ENCODE measurements at places on chromosomes 5 and 9.
A peak's percentile ranks its signal among the peaks of the same experiment; 100 is the strongest.

- DNase-seq, result no peak
Measured at GRCh38 chr5:6506611-6507010, 58.0 kb downstream of the UBE2QL1 start.

DNA sequence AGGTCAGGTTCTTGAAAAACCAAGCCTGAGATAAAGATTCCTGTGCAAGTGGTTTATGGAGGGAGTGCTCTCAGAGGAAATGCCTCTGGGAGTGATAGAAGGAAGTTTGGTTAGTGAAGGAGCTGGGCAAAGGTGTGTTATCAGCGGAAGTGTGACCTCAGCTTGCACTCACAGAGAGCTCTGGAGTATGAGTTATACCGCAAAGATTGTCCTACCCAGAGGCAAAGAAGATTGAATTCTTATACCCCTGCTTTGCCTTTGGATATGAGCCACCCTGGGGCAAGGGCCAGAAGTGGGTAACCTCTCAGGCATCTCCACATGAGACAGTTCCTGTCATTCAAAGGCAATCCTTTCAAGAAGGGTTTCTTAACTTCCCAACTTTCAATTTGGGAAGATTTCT, 145.6 kb downstream of the MUSK start:
- peak; percentile 16 for DNase-seq

GRCh38 chr9:96342571-96343245, 40.7 kb upstream of the HSD17B3 start:
- no peak for DNase-seq

DNA sequence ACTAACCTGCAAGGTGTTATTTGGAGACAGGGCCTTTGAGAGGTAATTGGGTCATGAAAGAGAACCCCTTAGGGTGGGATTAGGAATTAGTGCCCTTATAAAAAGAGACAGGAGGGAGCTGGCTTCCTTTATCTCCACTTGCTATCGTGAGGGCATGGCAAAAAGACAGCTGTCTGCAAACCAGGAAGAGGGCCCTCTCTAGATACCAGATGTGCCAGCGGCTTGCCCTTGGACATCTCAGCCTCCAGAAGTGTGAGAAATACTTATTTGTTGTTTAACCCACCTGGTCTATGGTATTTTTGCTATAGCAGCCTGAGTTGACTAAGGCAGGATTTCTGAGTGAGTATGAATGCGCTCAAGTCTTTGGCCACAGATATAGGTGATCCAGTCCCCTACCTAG, 978 bp upstream of the RGS14 start:
- no peak for DNase-seq

- no peak for DNase-seq
Measured at GRCh38 chr5:6222899-6223298, 155.4 kb downstream of the MED10 start.

DNA sequence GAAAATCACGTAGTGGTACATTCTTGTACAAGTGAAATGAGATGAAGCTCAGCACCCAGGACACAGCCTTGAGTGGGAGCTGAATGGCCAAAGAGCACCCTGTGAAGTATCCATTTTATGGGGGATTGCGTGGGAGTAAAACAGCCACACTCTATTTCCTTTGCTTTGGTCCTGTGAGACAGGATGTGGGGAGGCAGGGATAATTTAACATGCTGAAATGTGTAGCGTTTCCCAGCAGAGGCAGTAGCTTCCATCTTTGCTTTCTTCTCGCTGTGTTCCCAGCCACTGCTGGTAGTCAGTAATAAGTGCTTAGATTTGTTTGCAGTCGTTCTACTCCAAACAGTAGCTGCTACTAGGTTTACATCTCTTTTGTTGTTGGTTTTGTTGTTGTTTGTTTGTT, 4.4 kb downstream of the IL31RA start:
- DNase-seq, result no peak

DNA sequence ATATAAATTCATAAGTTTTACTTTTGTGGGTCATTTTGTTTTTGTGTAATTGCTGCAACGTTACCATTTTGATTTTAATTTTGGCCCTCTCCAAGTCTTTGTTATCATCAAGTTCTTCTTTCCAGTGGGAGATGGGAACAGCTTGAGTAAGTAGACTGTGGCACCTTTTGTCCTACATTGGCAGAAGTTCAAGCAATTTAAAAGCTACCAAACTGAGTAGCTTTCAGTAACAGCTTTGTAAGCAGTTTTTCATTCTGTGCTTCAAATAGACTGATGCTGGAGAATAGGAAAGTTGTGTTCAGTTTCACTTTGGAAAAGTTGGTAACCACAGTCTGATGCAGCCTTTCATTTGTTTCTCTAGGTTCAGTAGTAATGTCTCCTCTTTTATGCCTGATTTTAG, 47.8 kb upstream of the TMED7 start:
- DNase-seq, result no peak

DNA sequence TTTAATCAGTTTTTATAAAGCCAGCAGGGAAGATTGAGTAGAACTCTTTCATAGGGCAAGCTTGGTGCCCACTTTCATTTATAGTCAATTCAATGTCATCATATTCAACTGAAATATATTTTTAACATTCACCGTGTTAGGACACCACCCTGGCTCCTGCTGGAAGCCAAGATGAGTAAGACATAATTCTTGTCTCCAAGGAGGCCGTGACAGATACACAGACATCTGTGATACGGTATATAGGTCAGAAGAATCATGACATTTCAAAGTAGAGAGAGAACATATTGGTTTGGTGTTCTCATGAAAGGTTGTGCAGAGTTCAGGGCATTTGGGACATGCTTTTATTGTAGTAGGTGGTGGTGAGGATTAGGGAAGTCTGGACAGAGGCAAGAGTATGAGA, 120.1 kb downstream of the CMYA5 start:
- no peak for DNase-seq

DNA sequence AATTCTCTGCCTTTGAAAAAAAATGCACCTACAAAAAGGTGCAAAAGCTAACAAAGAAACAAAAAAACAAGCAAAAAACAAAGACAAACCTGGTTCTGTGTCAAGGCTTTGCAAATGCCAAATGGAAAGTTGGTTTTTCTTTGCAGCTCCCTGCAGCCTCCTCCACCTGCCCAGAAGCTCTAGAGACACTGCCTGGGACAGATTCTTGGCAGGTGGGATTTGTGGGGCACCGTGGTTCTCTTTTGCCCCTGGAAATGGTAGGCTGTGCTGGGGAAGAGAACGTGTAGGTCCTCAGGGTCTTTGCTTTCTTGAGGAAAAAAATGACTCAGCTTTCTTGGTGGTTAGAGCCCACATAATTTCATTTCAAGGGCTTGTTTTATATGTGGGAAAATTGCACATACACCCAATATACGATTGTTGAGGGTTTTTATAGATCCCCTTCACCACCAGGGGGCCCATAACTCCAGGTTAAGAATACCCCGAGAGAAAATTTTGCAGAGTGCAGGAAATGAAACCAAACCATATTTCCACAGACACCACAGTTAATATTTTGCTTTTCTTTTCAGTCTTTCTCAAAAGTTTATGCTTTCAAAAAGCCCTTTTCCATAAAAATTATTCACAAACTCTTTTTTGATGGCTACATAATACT, 58.7 kb downstream of the NXNL2 start:
- DNase-seq, result peak; percentile 73

DNA sequence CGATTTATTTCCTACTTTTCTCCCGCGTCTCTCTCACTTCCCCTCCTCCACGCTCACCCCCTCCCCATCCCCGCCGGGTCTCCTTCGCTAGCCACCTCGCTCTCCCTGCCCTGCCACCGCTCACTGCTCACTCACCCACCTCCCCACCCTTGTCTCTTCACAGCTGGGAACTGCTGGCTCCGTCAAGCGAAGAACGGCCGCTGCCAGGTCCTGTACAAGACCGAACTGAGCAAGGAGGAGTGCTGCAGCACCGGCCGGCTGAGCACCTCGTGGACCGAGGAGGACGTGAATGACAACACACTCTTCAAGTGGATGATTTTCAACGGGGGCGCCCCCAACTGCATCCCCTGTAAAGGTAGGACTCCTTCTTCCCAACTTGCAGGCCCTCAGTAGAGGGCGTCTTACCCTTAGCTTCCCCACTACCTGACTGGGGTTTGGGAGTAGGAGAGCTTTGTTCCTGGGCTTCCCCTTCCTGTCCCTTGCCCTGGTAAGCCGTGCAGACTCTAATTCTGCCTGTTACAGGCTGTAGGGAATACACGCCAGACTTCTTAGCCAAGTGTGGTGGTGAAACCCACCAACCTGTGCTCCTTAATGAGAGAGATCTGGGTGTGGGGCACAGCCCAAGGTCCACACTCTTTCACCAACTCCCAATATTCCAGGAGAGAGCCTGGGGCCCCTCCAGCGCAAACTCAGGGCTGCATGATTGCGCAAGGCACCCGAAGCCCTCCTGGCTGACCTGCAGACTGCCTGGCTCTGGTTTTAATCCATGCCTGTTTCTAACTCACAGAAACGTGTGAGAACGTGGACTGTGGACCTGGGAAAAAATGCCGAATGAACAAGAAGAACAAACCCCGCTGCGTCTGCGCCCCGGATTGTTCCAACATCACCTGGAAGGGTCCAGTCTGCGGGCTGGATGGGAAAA, 2.5 kb downstream of the FST start:
- no peak for DNase-seq

DNA sequence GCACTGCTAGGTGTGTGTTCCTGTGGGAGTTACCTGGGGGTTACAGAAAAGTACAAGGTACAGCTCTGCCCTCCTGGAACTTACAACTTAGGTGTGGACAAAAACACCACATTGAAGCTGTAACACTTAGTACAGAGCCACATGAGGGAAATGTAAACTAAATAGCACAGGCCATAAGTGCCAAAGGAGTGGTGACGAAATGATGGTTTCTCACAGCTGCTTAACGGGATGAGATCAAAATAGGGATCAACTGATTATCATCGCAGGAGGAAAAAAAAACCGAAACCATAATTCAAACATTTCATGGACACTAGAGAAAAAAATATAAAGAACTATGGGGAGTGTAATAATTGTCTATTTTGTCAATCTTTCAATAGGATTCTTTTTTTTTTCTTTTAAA, 5.9 kb downstream of the LIX1 start:
- DNase-seq, result no peak

DNA sequence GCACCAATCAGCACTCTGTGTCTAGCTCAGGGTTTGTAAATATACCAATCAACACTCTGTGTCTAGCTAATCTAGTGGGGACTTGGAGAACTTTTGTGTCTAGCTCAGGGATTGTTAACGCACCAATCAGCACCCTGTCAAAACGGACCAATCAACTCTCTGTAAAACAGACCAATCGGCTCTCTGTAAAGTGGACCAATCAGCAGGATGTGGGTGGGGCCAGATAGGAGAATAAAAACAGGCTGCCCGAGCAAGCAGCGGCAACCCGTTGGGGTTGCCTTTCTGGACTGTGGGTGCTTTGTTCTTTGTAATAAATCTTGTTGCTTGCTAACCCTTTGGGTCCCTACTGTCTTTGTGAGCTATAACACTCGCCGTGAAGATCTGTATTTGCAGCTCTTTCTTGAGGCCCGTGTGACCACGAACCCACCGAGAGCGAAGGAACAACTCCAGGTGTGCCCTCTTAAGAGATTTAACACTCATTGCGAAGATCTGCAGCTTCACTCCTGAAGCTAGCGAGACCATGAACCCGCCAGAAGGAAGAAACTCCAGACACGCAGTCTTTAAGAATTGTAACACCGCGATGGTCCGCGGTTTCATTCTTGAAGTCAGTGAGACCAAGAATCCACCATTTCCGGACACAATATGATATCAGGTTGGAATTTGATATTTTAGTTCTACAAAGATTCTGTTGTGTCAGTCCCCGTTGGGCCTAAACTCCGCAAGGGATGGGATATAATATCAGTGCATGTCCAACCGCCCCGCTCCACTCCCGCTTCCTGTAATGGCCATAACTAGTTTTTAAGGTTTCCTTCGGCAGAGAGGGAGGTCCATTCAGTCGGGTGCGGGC, 740 bp upstream of the TRMT10B start:
- no peak for DNase-seq

DNA sequence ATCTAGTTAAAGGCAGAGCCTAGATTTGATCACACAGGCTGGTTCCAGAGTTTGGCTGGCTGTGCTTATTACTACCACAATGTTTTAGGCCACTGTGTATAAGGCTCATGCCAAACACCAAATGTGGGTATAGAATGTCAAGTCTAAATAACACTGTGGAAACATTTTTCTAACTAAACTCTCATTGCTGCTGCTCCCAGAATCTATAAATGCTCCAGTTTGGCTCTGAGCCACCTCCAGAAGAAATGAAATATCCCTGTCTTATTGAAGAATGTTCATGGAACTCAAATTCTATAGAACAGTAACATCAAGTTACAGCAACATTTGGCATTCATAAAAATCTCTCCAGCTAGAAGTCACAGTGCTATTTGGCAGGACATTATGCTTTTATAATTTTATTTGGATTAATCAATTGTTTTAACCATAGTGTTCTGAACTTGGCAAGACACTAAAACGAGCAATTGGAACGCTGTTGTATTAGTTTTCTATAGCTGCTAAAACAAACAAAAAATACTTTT, 178.1 kb upstream of the COX7C start:
- no peak for DNase-seq

GRCh38 chr9:94875300-94876020, 149.0 kb downstream of the AOPEP start:
- DNase-seq, result no peak

- no peak for DNase-seq
Measured at GRCh38 chr5:6631441-6631840, 1.4 kb downstream of the NSUN2 start.

GRCh38 chr5:158937381-158937952, 162.2 kb downstream of the EBF1 start:
- no peak for DNase-seq

- no peak for DNase-seq
Measured at GRCh38 chr9:17807613-17808282, 228.9 kb downstream of the SH3GL2 start.

GRCh38 chr5:95283761-95284571, 928 bp downstream of the MCTP1 start:
- DNase-seq, result peak; percentile 47

- DNase-seq, result no peak
Measured at GRCh38 chr9:1007312-1007711, 30.9 kb downstream of the DMRT3 start.

- DNase-seq, result peak; percentile 49
Measured at GRCh38 chr5:17132444-17133083, 84.9 kb upstream of the BASP1 start.

DNA sequence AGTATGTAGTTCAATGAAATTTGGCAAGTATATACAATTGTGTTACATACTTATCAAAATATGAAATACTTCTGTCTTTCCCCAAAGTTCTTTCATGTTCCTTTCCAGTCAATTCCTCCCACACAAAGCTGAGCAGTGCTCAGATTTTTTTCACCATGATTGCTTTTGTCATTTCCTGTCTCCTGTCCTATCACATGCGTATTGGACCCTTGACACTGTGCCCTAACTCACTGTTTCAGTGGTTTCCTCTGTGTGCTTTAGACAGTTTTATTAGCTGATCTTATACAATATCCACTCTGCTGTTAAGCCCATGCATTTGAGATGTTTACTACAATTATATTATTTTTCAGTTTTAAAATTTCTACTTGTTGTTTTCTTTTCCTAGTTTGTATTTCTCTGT, 463.6 kb upstream of the MEF2C start:
- DNase-seq, result no peak

DNA sequence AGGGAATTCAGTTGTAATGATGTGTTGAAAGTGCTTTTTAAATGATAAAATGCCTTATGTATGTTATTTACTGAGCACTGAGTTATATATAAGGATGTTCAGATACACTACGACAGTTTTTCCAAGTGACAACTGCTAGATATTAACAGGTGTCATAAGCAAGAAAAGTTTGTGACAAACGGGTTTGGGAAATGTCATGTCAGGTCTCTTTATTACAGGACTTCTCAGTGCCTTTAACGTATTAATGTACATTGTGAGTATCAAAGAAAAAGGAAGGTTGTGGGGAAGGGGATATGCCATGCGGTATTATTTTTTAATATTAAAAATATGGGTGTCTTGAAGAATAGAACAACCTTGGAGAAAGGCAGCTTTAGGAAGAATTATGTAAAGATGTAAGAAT, 56.4 kb downstream of the RAI14 start:
- DNase-seq, result no peak

Measured in MCF 10A (cell line).